ENCODE measurements at places on chromosomes 7 and 10. TPM values are rescaled to one million over a fixed set of nuclear protein-coding genes. Genes with fewer than 3 reads are reported as not detected.

FAM25C gene
- not detected for total RNA-seq

MMP21 gene
- not detected for total RNA-seq

PTCD1 gene
- 6.6 TPM for total RNA-seq

PLXDC2 gene
- 48.7 TPM for total RNA-seq

ITIH5 gene
- 25.5 TPM for total RNA-seq

CHRM2 gene
- total RNA-seq = 0.81 TPM

ARF5 gene
- 121 TPM for total RNA-seq

GRCh38 chr7:117210908-117211307, 112.0 kb downstream of the WNT2 start:
- DNase-seq = no peak

DNA sequence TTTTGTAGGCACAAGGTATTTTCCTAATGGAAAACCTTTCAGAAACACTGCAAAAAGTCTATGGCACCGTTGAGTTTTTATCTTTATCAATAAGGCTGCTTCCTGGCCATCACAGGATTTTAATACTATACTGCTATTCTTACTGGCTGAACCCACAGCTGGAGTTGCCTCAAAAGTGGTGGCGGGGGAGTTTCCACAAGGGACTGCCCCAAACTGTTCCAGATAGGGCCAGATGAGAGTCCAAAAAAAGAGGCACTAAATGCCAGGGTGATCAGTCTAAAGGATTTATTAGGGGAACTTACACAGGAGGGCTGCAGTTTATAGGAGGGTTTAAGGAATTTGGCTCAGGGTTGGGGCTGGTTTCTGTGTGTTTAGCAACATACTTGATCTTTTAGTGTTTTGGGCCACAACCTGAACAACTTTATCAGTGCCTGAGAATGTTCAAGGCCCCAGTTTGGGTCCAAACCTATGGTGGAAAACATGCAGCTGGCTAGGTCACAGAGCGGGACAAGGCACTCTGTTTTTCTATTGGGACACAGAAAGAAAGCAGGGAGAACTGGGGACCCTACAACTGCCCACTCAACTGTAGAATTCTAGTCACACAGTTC, 41.4 kb downstream of the STAM start:
- no peak for DNase-seq

GRCh38 chr7:96495751-96496216, 173.9 kb upstream of the SLC25A13 start:
- DNase-seq = no peak

DNA sequence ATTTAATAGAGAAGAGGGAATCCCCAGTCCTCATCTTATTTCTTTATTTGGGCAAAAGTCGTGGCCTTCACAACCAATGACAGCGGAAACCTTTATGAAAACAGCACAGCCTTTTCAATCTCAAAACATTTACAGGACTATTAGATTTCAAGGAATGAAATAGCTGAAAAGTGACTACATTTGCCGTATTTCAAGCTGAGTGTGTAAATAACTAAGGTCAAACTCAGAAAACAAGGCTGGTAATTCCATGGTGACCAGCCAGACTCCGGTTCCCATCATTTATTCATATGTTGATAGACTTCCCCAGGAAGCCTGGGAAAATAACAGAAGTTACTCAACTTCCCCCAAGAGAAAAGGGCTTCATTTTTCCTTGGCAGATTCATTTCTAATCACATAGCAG, 457.3 kb upstream of the NFE2L3 start:
- no peak for DNase-seq

DNA sequence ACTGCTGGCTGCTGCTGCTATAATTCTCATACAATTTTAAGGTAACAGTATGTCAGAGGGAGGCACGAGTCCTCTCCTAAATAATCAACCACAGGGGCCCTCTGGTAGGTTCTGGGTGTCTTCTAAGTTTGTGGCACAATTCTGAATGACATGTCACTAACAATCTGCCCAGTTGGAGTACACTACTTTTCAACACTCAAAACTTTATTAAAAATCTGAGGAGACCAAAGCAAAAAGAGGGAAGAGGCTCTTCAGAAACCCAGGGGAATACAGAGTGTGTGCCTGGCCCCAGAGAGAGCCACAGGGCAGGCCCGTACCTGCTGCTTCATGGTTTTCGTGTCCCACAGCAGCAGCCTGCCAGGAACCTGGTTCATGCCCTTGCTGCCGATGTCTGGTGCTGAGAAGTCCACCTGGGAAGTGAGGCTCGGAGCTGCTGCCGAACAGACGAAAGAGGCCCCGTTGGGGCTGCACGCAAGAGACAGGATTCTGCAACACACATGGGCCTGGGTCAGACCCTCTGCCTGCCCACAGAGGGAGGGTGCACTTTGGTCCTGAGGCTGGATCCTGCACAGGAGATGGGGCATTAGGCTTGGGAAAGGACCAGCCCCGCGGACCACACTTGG, 18.3 kb downstream of the WDR91 start:
- no peak for DNase-seq

- DNase-seq = no peak
These were observed 81.9 kb upstream of the DYNC1I1 start for GRCh38 chr7:95690367-95690947.

DNA sequence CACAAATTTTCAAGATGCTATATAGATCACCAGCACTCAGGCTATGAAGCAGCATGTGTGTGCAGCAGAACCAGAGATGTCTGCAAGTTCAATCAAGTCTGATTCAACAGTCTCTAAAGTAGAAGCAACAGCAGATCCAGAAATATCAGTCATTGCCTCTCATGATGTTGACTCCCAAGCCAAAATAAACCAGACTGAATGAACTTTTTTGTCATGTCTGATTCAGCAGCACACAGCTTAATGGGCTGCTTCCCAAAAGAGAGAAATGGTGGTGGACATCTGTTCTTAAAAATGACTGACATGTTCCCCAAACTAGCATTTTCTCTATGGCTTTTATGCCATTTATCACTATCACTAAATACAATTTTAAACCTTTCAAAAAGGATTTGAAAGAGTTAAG, 53.8 kb downstream of the TMEM26 start:
- DNase-seq = no peak

DNA sequence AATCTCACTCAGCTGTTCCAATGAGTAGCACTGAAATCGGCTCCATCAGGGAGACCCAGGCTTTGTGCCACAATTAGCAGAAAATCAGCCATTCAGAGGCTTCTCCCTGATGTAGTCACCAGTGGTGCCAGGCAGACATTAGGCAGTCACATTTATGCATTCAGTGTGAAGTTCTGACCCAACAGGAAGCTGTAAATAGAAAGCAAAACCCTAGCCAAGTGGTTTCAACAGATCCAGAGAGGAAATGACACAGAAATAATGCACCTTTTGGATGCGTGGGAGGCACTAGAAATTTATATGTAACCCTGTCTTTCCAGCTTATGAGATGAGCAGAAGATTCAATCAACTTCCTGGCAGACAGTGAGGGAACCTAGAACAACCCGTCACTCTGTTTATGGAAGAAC, 186.4 kb downstream of the PDE1C start:
- no peak for DNase-seq

DNA sequence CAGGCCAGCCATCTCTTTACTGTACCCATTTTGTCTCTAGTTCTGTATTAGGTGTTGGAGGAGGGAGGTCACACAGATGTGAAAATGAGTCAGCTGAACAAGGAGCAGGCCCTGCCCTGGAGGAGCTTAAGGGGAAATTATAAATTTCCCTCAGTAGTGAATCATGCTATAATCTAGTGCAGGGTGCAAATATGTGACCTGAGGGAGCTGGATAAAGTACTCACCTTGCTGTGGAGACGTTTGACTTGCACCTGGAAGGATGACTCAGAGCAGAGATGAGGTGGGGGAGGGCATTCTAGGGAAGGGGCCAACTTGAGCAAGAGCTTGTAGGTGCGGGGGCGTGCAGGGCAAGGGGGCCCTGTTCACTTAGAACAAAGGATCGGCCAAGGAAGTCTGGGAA, 610.6 kb downstream of the SDK1 start:
- no peak for DNase-seq

GRCh38 chr7:45294559-45294958, 137.0 kb downstream of the RAMP3 start:
- no peak for DNase-seq

DNA sequence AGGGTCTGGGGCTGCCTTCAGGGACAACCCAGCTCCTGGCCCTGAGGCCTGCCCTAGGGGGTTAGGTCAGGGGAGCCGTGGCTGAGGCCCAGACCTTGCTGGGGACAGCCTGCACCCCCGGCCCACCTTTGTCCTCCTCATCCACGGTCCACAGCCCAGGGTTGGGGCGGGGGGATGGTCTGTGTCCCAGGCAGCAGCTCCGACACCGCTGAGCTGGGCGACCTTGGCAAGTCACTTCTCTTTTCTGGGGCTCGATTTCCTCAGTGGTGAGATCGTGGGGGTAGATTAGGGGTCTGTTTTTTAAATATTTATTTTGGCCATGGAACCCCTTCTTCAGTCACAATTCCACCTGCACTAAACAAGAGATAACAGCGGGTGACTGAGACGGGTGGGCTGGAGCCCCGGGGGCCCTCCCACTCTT, 30.9 kb downstream of the DNAJB12 start:
- DNase-seq = no peak
